ENCODE measurements at places on chromosomes 2 and 18. TPM values are rescaled to one million over a fixed set of nuclear protein-coding genes. Genes with fewer than 3 reads are reported as not detected.

GRCh38 chr18:24814521-24814920, 354.1 kb downstream of the HRH4 start:
- DNase-seq: no peak

DNA sequence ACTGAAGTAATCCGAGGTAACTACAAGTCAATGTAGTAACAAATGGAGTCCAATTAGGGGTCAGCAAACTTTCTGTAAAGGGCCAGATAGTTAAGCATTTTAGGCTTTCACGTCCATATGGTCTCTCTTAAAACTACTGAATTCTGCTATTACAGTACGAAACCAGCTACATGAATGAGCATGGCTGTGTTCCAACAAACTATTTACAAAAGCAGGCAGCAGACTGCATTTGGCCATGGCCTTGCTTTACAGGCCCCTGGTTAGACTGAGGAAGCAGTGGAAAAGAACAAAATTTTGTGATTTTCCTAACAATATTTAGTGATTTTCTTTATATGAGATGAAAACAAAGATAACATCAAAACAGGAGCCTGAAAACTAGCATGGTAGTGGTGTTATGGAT, 64.0 kb downstream of the RTN4 start:
- DNase-seq: no peak

DNA sequence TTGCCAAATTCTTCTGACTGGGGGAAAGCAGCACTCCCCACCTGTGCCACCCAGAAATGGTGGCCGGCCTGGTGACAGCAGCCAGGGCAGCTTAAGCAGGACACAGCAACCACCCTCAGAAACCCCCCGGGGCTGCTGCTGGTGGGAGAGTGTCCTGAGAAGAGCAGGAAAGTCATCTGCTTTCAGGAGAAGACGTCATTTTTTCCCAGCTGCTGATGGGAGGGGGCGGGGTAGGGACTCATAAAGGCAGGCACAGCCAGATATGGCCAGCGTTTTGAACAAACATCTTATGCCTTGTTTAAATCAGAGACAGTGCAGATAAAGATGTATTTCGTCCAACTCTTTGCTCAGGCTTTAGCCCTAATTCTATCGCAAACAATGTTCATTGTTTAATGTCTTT, 139.5 kb downstream of the LRRC30 start:
- no peak for DNase-seq

- DNase-seq: no peak
Measured at GRCh38 chr2:215010390-215010789, 128.0 kb downstream of the ABCA12 start.

- no peak for DNase-seq
Measured at GRCh38 chr2:207950761-207951114, 74.6 kb downstream of the PLEKHM3 start.

DNA sequence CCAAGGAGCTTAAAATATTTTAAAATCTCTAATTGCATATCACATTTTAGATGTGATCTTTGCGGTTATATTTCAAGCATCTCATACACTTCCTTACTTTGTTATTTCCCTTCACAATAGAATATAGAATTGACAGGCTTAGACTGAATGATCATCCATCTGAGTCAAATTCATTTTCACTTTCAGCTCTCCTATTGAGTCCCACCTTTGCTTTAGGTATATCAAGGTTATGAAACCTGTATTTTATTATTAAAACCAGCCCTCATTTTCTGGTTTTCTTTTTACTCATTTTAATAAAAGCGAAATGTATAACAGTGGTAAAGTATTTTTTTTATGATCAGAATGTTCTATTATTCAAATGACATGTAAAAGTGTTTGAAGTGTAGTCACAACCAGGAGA, 162.9 kb upstream of the KYNU start:
- no peak for DNase-seq

DNA sequence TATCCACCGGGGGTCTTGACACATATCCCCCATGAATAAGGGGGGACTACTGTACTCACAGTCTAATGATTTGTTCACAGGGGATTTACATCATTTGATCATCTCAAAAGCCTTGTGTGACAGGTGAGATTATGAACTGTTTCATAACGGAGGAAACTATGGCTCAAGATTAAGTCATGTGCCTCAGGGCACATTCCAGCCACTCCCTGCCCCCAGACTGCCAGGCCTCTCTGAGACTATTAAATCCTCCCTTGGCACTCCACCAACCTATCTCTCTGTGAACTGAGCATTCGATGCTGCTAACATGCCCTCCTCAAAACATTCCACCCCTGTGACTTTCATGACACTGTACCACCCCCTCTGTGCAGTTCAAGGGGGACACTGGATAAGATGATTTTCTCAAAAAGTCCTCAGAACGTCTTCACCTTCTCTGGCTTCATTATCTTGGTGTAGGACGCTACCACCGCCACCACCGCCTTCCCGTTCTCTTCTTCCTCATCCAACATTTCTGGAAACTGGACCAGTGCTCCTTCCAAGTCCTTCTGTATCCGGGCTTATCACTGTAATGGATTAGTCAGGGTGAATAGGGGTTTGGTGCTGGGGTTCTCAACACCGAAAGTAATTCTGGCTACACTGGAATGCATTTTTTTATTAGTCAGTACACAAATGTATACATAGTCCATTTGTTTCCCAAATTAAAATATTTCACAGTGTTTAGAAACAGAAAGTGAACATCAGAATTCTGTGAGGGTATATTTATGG, 169.6 kb downstream of the KCNS3 start:
- no peak for DNase-seq

DNA sequence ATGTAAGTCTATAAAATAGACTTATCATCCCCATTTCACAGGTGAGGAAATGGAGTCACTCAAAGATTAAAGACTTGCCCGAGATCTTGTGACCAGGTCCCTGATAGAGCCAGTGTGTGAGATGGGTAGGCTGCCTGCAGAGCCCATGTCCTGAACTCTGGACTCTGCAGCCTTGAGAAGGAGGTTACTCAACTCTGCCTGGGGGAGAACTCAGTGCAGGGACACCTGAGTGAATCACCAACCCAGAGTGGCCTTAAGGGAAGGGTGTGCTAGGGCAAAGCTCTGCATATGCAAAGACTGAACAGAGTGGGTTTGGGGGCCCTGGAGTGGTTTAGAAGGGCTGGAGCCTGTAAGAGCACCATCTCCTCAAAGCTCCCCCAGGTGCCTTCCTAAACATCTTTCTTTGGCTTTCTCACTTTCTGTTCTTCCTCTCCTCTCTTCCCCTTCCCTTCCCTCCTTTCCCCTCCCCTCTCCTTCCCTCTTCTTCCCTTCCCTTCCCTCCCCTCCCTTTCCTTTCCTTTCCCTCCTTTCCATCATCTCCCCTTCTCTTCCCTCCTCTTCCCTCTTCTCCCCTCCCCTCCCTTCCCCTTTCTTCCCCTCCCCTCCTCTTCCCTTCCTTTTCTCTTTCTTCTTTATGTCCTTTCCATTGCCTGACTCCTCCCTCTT, 67.6 kb downstream of the CELF4 start:
- DNase-seq: no peak

GRCh38 chr18:75073654-75074053, 135.3 kb downstream of the PTGR3 start:
- DNase-seq: no peak

DNA sequence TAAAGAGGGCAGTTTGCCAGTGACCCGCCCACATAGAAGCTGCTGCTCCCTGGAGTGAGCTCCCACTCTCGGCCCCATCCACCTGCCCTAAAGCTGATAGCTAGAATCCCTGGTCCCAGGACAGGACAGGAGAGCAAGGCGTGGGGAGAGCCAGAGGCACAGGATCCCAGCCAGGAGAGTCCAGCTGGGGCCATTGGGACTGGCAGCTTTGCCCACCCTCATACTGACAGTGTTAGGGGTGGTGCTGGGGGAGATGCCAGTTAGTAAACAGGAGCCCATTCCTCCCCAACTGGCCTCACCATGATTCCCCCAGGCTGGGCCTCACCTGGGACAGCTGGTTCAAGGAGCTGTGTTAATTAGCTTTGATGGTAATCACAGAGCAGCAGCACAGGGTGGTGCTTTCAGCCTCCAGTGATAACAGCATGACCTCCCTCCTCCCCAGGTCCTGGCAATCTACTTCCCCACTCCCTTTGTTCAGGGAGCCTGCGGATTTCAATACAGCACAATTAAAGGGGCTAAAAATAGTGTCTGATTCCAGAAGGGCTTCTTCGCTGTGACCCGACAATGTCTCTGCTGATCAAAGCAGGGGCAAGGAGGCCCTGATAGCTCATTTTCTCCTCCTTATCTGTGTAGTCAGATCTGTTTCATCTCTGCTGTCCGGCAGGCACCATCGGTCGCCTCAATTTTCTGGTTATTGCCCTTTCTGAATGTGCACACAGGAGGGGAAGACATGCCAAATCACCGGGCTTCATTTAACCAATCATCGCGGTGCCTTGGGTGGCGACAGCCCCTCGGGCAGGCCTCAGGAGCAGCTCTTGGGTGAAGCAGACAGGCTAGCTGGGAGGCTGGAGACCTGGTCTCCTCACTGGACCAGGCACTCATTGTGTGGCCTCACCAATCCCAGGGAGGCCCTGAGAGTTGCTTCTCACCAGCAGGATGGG, 119.9 kb upstream of the TEX51 start:
- DNase-seq: no peak

MAL gene
- total RNA-seq: 8.7 TPM

MFSD2B gene
- 0.30 TPM for total RNA-seq

EPHA4 gene
- 107 TPM for total RNA-seq
